ENCODE measurements at places on chromosomes 5 and 9.

GRCh38 chr9:136837146-136837855, 5.0 kb upstream of the AJM1 start:
- no peak for DNase-seq

GRCh38 chr5:170542691-170543293, 39.0 kb downstream of the KCNIP1 start:
- no peak for DNase-seq

DNA sequence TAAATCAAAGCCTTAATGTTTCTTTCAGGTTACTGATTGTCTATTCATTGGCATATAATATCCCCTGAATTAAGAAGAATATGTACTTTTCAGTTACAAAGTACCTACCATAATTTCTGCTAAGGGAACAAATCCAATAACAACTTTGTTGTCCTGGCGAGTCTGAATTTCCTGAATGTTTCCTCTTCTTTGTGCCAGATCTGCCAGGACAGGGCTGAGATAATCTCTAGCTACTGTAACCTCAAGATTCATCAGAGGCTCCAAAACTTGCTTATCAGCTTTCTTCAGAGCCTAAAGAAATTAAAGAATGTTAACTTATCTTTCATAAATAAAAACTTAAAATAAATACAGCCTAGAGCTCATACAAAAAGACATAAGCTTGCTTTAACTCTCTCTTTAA, 37.2 kb downstream of the HEXB start:
- DNase-seq, result no peak

- DNase-seq, result no peak
Observed at GRCh38 chr5:95600557-95600956, 19.3 kb upstream of the GPR150 start.

DNA sequence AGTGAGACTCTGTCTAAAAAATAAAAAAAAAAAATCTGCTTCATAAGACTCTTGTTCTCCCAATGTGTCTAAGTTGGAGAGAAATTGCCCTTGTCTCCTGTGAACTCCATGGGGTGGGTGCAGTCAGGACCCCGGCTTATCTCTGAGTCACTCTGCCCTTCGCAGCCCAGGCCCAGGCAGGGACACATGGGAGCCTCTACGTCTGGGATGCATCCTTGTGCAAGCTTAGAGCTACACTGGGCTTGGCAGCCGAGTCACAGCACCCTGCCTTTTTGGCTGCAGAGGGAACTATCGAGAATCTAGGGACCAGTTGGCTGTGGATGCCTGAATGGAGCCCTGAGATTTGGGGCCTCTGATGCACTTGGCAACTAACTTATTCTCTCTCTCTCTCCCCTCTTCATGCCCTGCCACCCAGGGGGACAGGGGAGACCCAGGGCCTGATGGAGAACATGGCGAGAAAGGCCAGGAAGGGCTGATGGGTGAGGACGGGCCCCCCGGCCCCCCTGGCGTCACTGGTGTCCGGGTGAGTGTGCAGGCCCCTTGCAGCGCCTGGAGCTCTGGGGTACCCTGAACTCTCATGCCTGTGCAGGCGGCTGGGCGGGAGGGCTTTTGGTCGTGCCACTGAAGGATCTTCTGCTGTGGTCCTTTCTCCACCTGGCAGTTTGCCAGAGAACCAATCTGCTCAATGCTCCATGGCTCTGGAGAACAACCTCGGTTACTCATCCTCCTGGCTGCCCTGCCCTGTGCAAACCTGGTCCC, 47.5 kb upstream of the ORM1 start:
- DNase-seq, result no peak

GRCh38 chr9:121825031-121825691, 173.7 kb downstream of the DAB2IP start:
- no peak for DNase-seq

- DNase-seq, result no peak
Observed at GRCh38 chr5:141669520-141669919, 12.5 kb downstream of the ARAP3 start.

GRCh38 chr5:37116359-37116758, 132.8 kb downstream of the CPLANE1 start:
- no peak for DNase-seq

DNA sequence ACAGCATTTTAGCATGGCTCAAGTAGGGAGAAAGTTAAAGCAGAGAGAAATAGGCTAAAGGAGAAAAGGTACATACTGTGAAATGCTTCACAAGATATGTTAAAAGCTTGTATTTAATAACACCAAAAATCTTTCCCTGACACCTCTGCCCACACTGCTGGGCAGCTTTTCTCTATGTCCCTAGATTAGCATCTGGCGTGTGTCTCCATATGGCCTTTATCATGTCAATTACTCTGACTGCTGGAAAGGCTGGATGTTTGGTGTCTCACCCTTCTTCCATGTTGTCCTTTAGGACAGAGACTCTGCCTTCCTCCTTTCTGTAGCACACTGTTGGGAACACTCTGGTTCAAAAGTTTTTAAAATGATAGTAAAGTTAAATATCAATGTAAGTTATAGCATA, 122.5 kb downstream of the OXCT1 start:
- DNase-seq, result no peak

DNA sequence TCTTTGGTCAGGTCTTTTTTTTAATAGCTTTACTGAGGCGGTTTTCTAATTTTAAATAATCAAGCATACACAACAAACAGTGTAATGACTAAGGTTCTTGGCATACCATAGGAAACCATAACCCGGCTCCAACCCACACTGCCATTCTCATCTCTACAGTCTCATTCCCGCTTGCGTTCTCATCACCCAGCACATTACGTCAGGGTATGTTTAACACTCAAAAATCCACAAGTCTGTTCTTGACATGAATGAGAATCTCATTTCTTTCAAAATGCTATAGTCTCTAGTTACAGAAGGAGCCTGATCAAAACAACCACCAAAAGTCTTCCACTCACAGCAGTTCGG, 505 bp downstream of the C5orf34 start:
- no peak for DNase-seq

- no peak for DNase-seq
Observed at GRCh38 chr5:177376107-177376506, 8.1 kb upstream of the SLC34A1 start.

DNA sequence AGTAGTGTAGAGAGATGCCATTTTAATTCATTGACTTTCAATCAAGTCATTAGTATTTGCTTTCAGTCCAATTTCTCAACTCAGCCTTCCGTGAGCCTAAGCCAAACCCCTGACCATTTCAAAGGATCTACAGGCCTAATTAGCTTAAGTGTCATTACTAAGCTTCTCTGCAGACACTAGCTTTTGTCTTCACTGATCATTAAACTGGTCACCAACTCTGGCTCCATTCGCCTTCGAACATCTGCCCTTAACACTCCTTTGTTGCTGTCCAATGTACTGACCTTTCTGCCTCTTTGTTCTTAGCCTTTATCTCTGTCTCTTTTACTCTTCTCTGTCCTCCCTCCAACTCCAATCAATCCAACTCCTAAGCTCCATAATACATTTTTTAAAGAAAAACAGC, 299.3 kb downstream of the DIRAS2 start:
- no peak for DNase-seq

- no peak for DNase-seq
Observed at GRCh38 chr5:2913281-2913680, 161.8 kb upstream of the IRX2 start.

DNA sequence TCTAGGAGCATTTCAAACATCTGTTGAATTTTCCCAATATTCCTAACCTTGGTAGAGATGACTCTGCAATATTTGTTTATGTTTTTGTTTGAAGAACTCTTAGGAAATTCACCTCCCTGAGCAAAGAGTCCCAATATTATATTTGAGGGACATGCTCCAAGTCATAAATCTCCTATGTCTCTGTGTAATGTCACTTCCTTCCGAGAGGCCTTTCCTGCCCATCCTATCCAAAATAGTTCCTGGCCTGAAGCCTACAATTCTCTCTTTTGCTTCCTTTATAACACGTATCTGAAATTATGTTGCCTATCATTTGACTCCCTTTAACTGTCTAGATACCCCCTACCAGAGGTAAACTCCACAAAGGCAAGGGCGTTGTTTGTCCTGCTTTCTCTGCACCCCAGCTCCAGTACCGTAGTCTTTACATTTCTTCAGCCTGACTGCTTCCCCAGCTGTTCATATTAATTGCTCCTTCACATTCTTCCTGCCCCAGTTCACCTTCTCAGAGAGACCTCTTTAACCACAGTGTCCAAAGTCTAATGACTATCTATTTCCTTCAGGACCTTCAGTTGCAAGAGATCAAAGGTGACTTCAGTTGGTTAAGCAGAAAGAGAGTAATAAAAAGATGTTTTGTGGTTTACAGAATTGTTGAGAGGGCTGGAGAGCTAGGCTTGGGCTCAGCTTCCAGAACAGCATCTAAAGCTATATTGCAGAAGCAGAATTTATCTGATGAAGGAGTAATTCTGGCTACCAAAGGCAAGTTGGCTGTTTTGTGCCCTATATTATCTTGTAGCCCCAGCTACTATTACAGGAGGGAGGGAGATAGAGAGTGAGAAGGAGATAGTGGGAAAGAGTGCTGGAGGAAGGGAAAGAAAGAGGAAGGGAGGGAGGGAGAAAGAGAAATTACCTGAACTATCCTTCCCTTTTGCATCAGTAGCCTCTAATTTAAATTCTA, 109.3 kb upstream of the TMEM161B start:
- DNase-seq, result no peak

DNA sequence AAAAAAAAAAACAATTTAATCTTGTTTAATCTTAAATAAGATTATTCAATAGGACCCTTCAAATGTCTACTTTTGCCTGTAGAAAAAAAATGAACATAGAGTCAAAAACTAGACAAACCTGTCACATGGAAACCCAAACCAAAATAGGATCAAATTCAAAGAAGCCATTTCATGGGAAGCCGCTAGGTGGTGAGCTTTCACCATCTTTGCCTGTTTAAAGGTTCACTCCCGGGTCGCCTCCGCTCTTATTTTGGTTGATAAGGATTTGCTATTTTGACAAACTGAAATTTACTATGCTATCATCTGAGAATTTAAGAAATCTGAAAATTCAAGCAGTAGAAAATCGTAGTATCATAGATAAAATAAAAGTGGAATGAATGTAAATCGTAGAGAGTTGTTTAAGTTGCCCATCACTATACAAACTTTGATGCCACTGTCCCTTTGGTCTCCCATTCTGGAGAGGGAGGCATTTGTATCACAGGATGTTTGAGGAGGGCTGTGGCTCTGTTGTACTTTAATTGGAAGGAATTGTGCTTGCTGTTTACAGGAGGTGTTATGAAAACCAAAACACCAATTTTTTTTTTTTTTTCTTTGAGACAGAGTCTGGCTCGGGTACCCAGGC, 43.5 kb upstream of the DNAH5 start:
- no peak for DNase-seq

DNA sequence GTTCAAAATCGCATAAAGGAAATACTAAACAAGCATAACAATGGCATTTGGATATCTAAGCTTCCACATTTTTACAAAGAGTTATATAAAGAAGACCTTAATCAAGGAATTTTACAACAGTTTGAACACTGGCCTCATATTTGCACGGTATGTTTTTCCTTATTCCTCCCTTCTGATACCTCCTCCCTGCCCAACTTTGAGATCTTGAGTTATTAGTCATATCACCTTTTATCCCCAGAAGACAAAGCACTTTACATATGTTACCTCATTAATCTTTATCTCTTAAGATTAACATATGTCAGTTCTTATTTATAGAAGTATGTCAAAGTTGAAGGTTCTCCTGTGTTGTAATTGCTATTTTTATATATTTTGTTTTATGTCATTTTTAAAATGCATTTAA, 29.8 kb downstream of the TDRD7 start:
- DNase-seq, result no peak

- no peak for DNase-seq
Observed at GRCh38 chr9:115106642-115107041, 11.3 kb downstream of the TNC start.

- no peak for DNase-seq
Observed at GRCh38 chr9:13596383-13596970, 317.0 kb upstream of the MPDZ start.

- no peak for DNase-seq
Observed at GRCh38 chr5:157175071-157175612, 5.5 kb upstream of the ITK start.

DNA sequence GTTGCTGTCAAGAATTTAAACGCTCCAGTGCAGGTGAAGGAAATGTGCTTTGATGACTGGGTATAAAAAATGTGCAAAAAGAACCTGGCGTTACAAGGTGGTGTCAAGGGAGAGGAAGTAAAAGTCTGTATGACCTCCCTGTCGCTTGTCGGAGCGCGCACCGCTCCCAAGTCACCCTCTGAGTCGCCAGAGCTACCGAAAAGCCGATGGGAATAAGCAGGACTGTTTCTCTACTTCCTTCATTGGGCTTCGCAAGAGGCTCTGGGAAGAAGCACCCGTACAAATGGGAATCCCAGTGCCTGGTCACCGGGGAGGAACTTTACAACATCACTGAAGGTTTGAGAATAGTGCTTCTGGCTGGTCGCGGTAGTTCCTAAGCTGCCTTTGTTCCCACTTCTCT, 1.3 kb upstream of the DMRT2 start:
- DNase-seq, result no peak

All from stimulated activated CD8-positive, alpha-beta memory T cell treated with anti-CD3 and anti-CD28 coated beads, Interleukin-7, amount 100 ng/mL, for 24 hours (primary cell).